ENCODE measurements at places on chromosomes 16 and 17.

- DNase-seq, result peak; percentile 51
Measured at GRCh38 chr16:12819126-12820117, 15.7 kb upstream of the CPPED1 start.

- no peak for DNase-seq
Measured at GRCh38 chr17:56934280-56934679, 20.4 kb upstream of the TRIM25 start.

GRCh38 chr16:79658301-79659033, 57.9 kb upstream of the MAF start:
- DNase-seq, result no peak

- no peak for DNase-seq
Measured at GRCh38 chr16:24482681-24483202, 56.6 kb upstream of the RBBP6 start.

- DNase-seq, result no peak
Measured at GRCh38 chr17:72393553-72393952, 272.7 kb downstream of the SOX9 start.

DNA sequence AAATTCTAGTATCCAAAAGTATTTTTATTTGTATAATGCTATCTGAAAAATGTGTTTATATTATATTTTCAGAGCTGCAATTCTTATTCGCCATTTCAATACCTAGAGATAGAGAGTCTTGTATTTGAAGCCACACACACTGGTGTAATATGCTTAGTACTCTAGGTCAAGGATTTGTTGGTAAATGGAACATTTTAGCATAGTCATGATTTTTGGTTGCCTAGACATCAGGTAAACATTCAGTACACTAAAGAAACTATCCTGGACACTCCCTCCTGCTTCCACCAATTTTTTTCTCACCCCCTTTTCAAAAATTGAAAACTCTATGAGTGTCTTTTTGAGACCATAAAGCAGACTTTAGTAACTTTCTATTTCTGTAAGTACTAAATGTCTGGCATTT, 20.8 kb downstream of the ABHD15 start:
- DNase-seq, result no peak

DNA sequence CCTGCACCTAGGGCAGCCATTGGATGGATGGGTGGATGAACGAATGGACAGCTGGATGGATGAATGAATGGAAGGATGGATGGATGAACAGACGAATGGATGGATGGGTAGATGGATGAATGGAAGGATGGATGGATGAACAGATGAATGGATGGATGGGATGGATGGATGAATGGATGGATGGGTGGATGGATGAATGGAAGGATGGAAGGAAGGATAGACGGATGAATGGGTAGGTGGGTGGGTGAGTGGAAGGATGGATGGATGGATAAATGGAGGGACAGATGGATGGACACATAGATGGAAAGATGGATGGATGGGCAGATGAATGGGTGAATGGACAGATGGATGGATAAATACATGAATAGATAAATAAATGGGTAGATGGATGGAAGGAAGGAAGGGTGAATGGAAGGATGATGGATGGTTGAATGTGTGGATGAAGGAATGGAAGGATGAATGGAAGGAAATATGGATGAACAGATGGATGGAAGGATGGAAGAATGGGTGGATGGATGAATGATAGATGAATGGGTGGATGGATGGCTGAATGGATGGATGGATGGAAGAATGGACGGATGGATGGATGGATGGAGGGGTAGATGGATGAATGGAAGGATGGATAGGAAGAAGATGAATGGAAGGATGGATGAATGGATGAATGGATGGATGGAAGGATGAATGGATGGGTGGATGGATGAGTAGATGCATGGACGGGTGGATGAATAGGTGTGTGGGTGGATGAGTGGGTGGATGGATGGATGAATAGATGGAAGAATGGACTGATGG, 15.4 kb downstream of the SRL start:
- no peak for DNase-seq

DNA sequence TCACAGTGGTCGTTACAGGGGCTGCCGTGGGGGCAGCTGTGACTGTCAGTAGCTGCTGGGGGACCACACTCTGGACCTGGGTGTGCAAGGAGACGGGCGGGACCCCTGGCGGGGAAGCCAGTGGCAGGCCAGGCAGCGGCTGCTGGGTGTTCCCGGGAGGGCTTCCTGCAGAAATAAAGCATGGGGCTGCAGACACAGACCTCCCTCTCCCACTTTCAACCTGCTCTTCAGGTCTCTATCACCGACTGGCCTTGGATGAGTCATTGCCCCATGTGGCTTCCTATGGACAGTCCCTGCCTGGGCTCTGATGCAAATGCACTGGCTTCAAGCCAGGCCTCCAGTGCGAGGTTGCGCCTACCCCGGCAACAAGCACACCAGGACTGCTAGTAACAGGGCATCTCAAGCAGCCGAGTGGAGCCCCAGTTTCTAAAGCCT, 17.2 kb downstream of the SREBF1 start:
- DNase-seq, result peak; percentile 43

DNA sequence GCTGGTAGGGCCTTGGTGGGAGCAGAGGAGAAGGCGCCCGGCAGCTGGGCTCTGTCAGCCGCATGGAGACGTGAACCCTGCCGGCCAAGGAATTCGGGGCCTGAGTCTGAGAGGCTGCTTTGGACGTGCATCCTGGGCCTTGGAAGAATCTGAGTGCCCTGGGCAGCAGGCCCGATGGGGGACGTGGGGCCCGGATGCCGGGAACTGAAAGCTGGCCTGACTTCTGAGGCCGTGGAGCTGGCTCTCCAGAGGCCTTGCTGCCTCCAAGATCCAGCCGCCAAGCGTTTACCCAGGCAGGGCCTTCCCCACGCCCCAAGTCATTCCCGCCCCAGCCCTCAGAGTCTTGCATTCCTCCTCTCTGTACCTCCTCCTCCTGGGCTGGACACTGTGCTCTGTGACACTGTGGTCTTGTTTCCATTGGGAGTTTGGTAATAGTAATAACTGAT, 37.2 kb downstream of the NKD1 start:
- DNase-seq, result no peak

DNA sequence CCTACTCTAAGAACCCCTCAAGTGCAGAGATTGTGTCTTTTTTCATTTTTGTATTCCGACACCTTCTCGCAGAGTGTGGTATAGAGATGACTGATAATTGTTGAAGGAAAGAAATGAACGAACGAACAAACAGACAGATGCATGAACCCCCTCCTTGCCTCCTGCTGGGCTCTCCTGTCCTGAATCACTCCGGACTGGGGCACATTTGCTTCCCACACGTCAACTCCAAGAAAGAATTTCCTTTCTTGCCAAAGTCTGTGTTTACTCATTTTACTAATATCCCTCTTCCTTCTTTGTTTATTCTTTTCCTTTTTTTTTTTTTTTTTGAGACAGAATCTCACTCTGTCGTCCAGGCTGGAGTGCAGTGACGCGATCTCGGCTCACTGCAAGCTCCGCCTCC, 37.5 kb upstream of the BHLHA9 start:
- no peak for DNase-seq

- no peak for DNase-seq
Measured at GRCh38 chr16:59021751-59022150, 287.6 kb upstream of the GOT2 start.

DNA sequence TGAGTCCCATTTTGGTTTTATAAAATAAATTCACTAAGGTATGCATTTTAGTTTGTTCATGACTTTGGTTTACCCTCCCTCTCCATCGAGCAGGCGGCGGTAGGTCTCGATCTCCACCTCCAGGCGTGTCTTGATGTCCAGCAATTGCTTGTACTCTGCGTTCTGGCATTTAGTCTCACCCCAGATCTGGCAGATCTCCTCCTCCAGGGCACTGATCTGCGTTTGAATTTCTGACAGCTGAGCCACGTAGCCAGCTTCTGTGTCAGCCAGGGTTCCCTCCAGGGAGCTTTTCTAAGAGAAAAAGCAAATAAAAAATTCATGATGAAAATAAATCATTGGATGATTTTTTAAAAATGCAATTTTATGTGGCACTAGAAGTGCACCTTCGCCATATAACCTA, 4.2 kb downstream of the KRT24 start:
- no peak for DNase-seq

GRCh38 chr17:6471531-6472465, 27.5 kb downstream of the PIMREG start:
- no peak for DNase-seq

GRCh38 chr16:4372001-4372577, 441 bp downstream of the VASN start:
- no peak for DNase-seq

GRCh38 chr17:34667656-34668055, 88.3 kb downstream of the TMEM132E start:
- DNase-seq, result no peak

- DNase-seq, result peak; percentile 45
Measured at GRCh38 chr17:61410141-61411010, 10.7 kb downstream of the TBX2 start.
